ENCODE measurements at places on chromosomes 4 and X.

DNA sequence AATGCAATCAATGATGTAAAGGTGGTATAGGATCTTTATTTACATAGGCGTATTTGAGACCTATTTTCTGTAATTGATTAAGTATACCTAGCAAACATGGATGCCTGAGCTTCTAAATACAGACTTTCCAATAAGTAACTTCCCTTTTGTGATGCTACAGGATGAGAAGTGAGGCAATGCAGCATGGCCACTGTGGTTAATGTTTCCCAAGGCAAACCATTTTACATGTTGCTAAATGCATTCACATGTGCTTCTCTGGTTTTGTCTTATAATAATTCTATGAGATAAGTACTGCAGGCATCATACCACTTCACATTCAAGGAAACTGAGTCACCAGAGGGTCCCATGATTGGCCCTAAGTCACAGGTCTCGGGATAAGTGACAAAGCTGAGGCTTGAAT is 35.7 kb upstream of the NKX3-2 start:
- peak; percentile 11 for DNase-seq

DNA sequence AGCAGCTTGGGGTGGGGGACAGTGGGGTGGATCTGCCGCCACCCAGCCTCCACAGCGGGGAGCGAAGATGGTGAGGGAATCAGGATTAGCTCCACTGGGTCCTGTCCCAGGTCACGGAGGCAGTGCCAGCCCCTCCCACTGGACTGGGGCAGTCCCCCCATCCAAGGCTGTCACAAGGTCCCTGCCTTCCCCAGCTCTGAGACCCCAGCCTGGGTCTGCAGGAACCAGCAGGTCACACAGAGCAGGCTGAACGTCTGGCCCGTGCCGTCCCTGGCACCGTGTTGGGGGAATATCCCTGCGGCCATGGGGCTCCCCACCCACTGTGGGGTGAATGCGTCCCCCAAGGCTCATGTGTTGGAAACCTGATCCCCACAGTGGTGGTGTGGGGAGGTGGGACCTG is 62.6 kb downstream of the FAM53A start:
- no peak for DNase-seq

- no peak for DNase-seq
Measured at GRCh38 chr4:16079046-16079445, 4.8 kb downstream of the PROM1 start.

DNA sequence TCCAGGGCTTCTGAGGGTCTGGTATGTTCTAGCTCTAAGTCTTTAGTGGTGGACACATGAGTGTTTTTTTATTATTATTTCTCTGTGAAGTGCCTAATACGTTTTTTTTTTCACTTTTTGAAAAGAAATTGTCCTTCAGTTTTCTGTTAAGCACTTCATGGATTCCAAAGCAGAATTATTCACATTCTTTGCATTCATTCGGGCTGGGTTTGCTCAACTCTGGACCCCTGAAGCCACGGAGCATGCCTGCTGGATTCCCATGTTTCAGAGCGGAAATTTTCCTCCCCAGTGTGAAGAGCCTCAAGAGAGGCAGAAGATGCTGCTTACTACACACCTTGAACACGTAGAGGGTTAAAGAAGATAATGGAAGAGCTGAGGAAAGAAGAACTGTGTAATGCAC is 107.5 kb downstream of the EGF start:
- DNase-seq = no peak

DNA sequence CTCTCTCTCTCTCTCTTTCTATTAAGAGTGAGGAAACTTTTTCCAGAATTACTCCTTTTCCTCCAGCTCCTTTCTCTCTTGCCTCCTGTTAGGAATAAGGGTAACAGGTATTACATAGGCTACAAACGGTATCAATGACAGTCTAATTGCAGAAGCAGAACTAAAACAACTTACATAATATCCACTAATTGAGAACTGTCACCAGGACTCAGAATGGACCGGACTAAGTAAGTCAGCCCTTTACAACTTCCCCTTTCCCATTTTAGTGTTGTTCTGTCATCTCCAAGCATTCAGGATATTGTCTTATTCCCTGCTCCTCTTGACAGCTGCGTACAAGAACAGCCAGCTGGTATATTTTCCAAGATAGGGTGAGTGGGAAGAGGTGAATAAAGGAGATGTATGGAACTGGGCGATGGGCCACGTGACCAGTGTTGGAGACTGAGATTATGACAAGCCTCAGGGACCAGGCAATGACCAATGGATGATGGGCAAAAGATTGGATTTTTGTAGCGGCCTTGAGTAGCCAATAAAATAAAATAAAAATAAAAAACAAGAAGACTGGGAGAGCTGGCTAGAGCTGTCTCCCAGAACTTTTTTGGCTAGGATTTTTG is 2.3 kb upstream of the FNIP2 start:
- DNase-seq = no peak

DNA sequence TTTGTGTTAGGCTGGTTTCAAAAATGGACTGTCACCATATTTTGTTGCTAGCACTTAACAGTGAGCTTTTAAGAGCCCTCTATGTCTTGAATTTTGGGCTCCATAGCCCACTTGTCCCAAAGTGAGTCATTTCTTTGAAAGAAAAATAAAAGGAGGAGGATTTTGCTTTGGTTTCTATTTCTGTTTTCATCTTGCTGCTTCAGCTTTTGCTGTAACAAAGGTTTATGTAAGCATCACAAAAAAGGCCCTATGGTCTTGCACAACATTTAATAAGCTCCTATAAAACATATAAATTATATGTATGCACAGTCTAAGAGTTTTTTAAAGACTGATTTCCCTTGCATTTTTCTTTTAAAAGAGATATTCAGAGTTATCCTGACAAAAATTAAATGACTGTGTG is 105.2 kb downstream of the PHOX2B start:
- no peak for DNase-seq

DNA sequence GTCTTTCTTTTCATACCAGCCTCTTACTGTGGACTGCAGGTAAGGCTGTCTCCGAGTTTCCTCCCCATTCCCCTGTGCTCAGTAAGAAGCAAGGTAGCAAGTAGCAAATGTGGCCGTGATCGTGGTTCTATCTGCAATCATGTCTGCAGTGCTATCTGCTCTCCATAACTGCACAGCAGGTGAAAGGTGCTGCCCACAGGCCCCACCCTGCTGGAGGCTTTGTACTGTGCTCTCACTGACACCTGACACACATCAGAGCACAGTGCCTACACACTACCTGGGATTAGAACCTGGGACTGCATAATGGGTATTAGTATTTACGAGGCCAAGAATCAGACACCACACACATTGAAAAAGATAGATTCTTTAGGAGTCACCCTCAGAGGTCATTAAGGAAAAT is 15.3 kb downstream of the PGRMC1 start:
- DNase-seq = no peak

- no peak for DNase-seq
Measured at GRCh38 chr4:8532245-8532781, 47.9 kb upstream of the GPR78 start.

DNA sequence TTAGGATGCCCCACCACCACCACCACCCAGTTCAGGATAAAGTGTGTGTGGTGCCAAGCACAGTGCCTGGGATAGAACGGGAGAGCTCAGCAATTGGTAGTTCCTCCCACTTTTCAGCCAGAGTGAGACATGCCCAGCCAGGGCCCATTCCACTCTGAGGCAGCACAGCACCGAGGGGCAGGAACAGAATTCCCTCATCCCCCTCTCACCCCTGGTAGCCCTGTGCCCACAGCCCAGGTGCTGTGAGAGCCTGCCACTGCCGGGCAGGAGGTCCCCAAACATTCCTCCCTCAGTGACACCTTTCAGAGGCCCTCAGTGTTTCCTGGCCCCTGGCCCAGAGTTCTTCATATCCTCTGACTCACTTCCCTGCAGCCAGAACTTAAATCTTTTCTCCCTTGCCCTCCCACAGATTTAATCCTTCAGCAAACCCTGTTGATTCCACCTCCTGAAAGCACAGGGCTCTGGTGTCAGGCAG is 8.1 kb downstream of the RIPPLY1 start:
- no peak for DNase-seq

- no peak for DNase-seq
Measured at GRCh38 chr4:13872155-13872554, 244.6 kb upstream of the BOD1L1 start.

DNA sequence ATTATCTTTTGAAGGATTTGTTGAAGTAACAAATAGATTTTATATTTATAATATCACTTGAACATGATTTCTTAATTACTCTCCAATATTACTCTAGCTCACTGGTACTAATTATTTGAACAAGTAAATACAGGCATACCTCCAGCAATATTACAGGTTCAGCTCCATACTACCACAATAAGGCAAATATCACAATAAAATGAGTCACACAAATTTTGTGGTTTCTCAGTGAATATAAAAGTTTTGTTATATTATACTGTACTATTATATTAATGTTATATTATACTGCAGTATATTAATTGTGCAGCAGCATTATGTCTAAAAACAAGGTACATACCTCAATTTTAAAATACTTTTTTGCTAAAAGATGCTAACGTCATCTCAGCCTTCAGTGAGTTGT is 22.4 kb upstream of the IQCM start:
- DNase-seq = no peak

- DNase-seq = no peak
Measured at GRCh38 chrX:52988985-52989917, 30.9 kb upstream of the FAM156A start.

DNA sequence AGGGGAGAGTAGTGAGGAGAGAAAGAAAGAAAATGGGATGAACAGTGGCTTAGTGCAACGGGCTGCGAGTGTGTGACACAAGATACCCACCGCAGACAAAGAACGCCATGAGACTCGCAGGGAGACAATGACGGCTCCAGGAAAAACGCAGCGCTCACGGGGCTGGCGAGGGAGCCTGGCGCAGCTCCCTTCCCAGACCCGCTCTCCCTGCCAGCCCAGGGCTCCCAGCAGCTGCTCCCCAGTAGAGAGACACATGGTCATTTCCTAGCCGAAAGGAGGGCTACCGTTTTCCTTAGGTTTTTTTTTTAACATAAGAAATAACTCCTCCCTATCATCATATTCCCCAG is 149.5 kb downstream of the MAML3 start:
- no peak for DNase-seq

DNA sequence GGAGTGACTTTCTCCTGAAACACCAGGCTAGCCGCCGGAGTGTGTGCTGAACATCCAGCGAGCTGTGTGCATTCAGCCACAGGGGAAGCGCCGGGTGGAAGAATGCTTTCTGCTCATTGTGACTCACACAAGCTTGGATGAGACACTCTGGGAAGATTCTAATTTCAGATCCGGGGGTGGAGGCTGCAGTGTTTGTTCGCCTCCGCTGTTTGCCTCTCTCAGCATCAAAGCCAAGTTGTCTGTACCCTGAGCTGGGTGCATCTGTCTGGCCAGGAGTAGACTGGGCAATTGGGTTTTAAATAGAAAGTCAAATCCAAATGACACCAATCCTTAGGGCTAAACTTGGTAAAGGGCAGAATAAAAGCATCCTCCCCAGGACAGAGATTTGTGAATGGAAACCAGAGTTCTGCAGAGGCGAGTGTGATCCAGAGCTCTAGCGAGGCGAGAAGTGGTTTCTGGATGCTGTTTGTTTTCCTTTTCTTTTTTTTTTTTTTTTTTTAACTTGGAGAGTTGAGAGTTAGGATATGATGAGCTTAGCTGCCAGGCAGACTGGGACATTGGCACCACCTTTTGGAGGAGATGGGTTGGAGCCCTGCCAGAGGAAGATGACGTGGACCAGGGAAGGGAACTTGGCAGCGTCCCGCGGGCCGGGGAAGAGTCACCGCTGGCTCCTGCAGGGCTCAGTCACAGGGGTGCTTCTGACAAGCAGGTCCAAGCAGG is 196.0 kb upstream of the PSAPL1 start:
- DNase-seq = no peak
